ENCODE measurements at places on chromosomes 11 and 22.
A peak's percentile ranks its signal among the peaks of the same experiment; 100 is the strongest.

GRCh38 chr11:117690484-117691217 is 106.4 kb downstream of the DSCAML1 start:
- no peak for DNase-seq

- DNase-seq: no peak
These were observed 153.0 kb downstream of the BBOX1 start for GRCh38 chr11:27193434-27194225.

GRCh38 chr11:35943713-35944502 is at the start of gene LDLRAD3:
Gene LDLRAD3 (plus strand): TSS chr11:35944062. CDS start chr11:35944099, 37 bp downstream.
- DNase-seq: peak; percentile 6

DNA sequence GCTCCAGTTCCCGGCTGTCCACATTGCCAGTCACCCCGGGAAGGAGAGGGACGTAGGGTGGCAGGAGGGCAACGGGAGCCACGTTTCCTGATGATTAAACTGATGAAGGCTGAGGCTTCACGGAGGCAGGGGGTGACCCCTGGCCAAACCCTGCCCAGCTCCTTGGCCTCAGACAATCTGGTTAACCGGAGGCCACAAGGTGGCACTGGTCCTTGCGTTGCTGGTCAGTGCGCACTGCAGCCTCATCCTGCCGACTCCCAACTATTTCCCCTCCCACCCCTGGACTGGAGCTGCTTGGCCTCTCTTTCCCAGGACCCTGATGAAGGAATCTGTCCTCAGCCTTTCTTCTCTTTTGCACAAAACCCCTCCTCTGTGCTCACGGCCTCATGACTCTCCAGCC is 75.3 kb downstream of the PDE2A start:
- DNase-seq: no peak

GRCh38 chr11:73982990-73983740 is 522 bp upstream of the UCP2 start:
- DNase-seq: peak; percentile 84

DNA sequence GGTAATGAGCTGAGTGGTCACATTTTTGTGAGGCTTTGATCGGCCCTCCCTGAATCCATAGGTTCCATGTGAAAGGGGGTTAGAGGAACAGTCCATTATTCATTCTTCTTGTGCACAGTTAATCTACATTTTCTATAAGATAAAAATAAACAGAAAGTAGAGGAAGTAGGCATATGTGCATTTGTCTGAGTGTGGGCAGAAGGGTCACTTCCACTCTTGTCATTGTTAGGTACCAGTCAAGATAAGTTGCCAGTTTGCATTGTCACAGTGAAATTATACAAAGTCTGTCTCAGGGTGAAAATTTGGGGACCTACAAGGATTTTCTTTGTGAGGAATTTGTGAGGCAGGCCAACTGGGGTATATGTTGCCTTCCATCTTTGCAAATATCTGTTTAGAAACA is 4.6 kb upstream of the APOL4 start:
- no peak for DNase-seq

DNA sequence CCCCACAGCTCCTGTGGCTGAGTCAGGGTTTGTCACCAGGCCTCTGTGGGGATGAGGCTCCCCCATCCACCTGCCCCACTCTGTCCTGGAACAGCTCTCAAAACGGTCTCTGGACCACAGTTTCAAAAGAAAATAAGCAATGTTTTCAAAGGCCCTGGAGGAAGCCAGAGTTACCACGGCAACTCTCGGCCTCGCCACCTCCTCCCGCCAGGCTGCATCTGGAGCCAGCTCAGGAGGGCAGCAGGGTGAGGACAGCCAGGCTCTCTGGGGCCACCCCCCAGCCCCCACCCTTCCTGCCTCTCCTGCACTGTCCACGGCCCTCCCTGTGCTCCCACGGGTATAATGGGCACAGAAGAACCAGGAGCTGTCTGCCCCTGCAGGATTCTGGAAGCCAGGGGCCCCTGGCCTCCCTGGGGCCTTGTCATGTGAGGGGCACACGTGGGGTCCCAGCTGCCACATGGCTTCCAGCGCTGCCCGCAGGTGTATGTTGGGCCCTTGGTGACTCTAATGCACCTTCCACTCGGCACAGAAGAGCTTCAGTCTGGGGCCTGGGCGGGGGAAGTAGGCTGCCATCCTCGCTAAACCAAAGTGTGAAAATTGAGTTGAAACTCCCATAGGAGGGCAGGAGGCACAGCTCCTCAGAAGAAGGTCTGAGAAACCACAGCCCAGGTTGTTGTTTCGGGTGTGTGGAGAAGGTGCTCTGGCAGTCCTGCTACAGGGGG is 10.3 kb downstream of the CD81 start:
- no peak for DNase-seq

GRCh38 chr22:40529821-40530220 is 106.7 kb downstream of the MRTFA start:
- DNase-seq: no peak

DNA sequence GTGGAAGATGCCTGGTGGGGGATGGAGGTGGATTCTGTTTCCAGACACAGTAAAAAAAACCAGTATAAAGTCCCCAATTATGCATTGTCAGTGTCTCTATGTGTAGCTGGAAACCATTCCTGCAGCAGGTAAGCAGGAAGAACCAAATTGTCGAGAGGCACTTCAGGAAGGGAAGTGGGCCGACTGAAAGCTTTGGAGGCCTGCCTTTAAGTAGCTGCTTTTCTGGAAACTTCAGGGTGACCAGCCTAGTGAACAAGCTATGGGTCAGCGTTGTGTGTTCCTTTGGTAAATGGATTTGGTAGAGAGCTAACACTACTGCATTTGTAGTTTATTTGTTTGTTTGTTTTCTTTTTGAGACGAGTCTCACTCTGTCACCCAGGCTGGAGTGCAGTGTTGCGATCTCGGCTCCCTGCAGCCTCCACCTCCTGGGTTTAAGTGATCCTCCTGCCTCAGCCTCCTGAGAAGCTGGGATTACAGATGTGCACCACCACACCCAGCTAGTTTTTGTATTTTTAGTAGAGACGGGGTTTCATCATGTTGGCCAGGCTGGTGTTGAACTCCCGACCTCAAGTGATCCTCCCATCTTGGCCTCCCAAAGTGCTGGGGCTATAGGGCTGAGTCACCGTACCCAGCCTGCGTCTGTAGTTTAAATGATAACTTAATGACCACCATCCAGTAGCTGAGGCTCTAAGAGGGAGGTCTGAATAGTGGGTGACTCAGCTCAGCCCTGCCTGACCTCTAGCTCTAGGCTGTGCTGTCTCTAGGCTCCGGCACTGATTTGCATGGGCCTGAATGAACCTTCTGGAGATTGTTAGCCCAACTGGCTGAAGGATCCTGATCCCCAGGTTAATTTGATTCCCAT is 12.8 kb downstream of the PTPRJ start:
- DNase-seq: no peak

All from activated gamma-delta T cell treated with anti-CD3 and anti-CD28 coated beads, Interleukin-2, amount 50 U/mL, for 16 hours (primary cell).